Stimulated activated naive CD8-positive, alpha-beta T cell treated with anti-CD3 and anti-CD28 coated beads, Interleukin-15, Interleukin-2, amounts not matched to agents 100 U/mL and 50 U/mL, for 24 hours (primary cell): ENCODE measurements at places on chromosomes 7 and 10.

DNA sequence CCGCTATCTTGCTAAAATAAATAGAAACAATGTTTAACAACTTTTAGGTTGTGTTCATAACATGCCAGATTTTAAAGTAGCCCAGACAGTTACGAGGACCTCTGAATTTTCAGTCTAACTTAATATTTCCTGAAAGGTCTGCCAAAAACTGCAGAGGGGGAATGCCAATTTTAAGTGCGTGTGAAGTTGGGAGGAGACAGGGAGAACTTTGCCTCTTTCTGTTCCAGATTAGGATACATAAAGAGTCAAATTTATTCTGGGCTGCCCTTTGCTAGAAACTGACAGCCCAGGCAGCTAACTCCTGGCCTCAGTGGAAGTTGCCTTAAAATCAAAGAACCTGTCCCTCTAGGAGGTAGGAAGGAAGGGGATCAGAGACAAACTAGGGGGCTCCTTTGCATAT lies 52.3 kb upstream of the PIP4K2A start:
- no peak for DNase-seq

DNA sequence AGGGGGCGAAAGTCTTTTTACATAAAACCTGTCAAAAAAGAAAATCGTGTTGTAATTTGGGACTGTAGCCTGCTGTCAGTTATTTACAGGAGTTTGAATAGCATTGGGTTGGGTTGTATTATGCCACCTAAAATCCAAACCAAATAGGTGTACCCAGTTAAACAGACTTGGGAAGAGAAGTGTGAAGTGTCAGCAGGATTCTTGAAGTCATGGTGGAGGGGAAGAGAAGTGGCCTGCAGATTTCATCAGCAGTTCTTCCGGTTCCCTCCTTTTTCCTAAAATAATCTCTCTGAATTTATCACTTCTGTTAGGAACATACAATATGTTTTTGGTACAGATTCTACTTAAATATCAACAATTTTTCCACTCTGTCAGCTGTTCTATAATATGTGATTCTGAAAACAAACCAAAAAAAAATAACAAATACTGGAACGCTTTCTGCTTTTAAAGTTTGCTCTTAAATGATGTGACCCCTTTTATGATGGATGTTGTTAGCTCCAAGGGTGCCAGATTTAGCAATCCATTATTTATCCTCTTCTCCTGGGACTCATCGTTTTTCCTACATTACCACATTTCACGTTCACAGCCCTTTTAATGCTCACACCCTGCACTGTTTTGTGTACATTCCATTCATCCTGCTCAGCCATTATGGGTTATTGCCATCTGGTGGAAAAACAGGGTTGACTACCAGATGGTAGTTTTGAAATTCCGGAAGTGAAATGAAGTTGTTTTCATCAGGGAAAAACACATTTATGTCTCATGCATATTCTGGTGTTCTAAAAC lies 18.7 kb upstream of the ARHGAP12 start:
- no peak for DNase-seq

GRCh38 chr7:139682136-139683013 lies 95.4 kb downstream of the HIPK2 start:
- DNase-seq: peak; percentile 69

DNA sequence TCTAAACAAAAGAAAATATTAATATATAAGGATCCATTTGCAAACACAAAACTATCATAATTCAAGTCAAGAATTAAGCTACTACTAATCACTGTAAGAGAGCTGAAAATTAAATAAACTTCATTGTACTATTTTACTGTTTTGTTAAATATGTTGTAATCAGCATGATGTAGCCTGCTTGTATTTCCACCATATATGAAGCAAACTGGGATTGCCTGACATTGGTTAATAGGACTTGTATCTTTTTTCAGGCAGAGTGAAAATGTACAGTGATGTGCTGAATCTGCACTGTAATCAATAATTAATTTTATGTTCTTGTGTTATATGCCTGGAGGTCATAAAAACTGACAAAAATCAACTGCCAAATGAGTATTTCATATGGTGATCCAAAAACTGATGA lies 25.4 kb downstream of the TRDMT1 start:
- DNase-seq: no peak

GRCh38 chr10:24340883-24341282 lies 131.9 kb downstream of the KIAA1217 start:
- no peak for DNase-seq

DNA sequence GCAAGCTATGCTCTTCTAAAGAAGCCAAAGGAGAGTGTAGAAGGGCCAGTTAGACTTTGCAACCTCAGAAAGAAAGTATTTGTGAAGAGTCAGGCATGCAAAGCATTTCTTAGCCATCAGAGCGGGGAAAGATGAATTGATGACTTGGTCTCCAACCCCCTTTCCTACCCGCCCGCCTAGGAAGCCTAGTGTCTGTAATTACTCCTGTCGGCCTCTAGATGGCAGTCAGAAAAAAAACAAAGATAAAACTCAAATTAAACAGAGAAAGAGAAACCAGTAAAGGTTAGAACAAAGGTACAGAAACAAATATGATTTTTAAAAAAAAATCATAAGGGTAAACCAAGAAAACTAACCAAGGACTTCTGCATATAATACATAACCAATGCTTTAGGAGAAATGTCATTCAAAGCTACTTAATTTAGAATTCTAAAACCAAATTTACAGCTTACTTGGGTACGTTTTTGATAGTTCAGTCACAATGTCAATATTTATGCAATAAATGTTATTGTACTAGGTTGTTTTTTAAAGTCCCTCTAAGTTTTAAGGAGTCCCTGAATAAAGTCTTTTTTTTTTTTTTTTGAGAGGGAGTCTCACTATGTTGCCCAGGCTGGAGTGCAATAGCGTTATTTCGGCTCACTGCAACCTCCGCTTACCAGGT lies 97.6 kb downstream of the LYZL1 start:
- peak; percentile 10 for DNase-seq

- DNase-seq: no peak
Observed at GRCh38 chr7:4655311-4655710, 26.8 kb upstream of the FOXK1 start.

DNA sequence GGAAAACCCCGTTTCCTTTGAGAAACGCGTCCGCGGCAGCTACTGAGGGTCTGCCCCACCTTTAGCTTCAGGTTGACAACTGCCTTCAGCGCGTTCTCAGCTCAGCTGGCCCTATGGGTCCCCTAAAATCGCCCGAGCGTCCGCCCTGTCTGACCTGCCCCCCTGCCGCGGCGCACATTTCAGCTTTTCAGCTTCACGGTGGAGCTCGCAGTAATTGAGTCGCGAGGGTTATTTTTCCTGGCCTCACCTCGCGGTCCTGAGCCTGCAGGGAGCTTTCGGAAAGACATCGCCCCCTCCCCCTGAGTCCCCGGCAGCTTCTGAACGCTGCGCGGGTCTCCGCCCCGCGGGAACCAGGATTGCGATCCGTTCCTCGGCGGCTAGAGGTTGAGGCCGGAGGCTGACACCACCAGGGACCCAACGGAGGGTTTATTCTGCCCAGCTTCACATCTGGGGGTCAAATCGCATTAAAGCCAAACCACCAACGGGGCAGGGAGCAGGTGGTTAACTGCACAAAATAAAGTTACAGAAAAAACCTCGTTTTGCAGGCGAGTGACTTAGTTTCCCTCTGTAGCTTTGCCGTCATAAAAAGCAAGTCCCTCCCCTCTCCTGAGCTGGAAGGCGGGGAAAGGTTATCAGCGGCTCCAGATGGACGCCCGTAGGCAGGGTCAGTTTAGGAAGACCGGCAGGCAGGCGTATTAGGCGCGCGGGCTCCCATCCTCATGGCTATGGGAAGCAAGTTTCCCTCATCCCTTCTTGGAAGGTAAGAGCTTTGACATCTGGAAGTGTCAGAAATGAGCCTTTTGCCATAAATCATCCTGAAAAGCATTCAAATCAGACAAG lies 11.0 kb downstream of the TWIST1 start:
- DNase-seq: no peak

DNA sequence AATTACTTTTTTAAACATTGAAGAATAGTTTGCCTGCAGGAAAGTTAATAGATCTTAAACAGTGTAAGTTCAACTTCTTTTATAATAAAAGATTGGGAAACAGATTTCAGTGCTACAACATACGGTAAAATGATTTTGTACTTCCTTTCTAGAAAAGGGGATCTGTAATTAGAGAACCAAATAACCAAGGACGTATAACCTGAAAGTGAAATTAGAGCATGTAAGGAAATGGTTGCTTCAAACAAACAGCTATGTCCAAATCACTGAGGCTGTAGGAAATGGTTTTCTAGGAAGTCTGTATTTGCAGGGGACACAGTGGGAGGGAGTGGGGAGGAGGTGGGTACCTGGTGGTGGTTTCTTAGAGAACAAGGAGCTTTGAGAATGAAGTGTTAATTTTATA lies 57.9 kb upstream of the EXOC6 start:
- DNase-seq: no peak

GRCh38 chr10:78186572-78186971 lies 152.9 kb downstream of the RPS24 start:
- DNase-seq: no peak

DNA sequence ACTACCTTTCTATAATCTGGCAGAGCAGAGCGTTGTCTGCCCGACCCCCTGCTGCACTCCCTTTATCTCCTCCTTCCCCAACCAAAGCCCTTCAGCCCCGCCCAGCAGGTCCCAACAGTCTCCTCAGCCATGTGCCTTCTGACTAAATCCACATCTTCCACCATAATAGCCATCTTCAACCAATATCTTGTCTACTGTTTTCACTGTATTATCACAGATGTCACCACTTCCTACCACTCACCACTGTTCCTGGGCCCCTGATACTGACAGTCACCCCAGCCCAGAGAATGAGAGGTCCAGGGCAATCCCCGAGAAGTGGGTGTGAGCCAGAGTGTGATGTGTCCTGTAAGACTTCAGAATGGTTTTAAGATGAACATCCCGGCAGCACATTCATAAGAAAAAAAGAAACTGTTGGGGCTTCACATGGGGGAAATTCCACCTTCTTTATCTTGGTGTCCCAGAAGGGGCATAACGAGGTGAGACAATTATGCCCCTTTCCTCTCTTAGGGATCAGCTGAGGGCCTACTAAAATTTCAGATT lies 25.3 kb downstream of the CCDC6 start:
- DNase-seq: peak; percentile 75

DNA sequence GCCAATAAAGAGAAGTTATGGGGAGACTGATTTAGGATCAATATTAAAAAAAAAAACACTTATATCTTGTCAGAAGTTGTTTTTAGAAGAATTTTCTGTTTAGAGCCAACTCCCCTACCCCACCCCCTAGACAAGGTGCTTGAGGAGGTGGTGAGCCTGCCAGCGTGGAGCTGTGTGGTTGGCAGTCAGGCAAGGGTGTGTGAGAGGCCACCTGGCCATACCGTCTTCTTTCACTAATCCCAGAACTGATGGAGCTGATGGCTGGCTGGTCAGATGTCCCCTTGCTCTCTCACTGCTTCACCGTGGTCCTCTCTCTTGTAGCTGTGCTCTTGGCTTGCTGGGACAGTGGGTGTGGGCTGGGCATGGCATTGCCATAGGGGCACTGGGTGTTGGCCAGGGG lies 34.3 kb downstream of the NACAD start:
- no peak for DNase-seq

- DNase-seq: no peak
Observed at GRCh38 chr7:41175435-41175834, 527.5 kb downstream of the INHBA start.

GRCh38 chr10:26689399-26689798 lies 8.1 kb upstream of the PDSS1 start:
- DNase-seq: no peak

DNA sequence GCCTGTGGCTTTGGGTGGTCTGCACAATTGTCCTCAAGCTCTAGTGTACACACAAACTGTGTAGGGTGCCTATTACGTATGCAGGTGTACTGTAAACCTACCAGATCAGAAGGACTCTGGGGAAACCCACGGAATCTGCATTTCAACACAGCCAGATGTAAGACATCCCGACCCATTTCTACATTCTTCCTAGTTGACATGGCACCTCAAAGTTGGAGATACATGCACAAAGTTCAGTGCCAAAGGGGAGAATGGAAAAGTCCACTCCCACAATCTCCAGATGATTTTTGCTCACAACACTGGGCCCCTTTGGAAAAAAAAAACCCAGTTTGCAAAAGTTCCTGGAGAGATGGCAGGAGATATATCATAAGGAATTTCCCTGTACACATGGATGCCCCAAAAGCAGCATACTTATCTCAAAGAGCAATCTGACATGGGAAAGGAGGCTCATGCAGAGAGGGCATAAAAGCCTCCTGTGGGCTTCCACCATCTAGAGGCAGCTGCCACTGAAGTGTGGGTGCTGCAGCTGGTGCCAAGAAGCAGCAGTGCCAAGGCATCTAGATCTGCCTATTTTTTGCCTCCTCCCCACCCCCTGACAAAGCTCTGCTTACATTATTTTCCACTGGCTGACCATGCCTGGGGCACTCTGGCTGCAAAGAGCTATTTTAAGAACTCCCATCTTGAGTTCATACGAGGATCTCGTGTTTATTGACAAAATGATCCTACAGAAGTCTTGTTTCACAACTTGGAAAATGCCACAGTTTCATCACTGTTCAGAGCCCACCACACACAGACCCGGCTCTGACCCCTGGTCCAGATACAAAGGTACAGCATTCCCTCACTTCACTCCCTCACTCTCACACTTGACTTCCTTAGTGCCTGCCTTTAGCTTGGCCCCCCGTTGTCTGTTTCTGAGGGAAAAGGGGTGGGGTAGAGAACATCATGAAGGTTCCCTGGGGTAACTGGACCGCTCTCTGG lies 12.9 kb downstream of the TECTB start:
- DNase-seq: no peak

DNA sequence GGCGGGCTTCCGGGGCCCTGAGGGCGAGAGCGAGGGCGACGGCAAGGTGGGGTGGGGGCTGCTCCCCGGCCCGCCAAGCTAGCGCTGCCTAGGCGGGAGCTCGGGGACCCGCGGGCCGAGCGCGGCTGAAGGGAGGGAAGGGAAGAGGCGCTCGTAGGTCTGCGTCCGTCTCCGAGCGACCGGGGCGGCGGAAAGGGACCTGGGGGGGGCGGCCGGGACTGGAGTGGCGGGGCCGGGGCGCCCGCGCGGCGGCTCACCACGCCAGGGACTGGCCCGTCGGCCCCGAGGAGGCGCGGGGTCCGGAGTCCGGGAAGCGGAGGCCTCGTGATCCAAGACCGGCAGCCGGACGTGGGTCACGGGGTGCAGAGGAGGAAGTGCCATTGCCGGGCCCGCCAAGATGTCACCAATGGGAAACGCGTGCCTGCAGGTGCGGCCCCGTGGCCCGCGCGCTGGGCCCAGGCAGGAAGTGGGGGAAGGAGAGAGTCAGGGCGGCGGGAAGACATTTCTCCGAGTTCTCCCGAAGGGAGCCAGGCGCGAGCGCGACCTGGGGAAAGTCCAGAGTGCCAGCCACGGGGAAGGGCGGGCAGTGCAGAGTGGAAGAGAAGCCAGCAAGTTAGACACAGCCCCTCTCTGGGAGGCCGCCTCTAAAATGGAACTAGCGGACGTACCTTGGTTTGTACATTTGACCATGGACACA lies 11.9 kb downstream of the HNRNPF start:
- peak; percentile 90 for DNase-seq

DNA sequence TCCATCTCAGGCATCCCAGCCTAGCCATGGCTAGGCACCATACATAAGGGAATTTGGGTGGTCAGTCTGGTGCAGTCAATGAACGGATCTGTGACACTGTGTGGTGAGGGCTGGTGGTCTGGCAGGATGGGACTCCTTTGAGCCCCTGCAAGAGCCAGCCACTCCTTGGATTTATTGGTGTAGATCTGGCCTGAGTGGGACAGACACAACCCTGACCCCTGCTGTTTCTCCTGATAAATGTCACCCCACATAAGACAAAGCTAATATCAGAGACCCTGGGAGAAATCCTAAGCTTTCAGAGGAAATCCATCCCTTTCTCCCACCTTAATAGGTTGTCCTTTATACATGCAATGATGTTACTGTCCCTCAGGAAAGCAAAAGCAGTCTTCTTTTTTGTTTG lies 2.3 kb downstream of the FBXO24 start:
- DNase-seq: no peak
